Activated naive CD8-positive, alpha-beta T cell treated with anti-CD3 and anti-CD28 coated beads, Interleukin-2, amount 50 U/mL, for 24 hours (primary cell): ENCODE measurements at places on chromosomes 16 and 17.
A peak's percentile ranks its signal among the peaks of the same experiment; 100 is the strongest.

GRCh38 chr17:76944477-76944876 lies 76.3 kb downstream of the MGAT5B start:
- no peak for DNase-seq

DNA sequence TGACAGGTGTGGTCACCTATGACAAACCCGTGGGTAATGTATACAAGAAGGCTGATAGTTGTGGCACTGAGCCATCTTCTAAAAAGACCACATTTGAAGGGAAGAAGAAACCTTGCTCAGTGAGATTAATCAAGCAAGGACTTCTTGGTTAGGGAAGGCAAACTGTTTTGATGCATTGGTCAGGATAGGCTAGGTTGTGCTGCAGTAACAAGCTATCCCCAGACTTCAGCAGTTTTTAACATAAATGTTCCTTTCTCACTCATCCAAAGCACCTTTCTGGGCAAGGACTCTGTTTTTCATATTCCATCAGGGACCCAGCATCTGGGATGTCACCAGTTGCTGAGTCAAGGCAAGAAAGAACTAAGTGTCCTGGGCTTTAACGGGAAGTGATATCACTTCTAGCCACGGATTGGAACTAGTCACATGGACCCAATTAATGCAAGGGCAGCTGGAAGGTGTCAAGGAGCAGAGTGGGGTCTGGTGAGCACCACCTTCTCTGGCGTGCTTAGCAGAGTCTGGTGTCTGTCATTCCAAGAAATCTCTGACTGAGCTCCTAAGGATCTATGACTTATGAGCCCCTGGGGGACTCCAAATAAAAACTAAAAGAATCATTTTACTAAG lies 52.0 kb upstream of the CCL2 start:
- DNase-seq: no peak

DNA sequence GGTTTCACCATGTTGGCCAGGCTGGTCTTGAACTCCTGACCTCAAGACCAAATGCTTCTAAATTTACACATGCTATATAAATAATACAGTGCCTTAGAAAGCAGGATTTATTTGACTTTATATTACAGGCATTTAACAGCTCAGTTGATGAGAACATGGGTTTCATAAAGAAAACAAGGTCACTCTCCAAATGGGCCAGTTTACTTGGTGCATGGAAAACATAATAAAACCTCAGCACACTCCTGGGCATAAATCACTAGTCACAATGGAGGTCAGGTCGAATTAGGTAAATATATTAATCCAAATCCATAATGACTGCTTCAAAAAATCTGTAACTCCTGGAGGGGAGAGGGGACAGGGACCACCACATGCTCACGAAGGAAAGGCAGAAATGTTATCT lies 24.5 kb downstream of the APPBP2 start:
- no peak for DNase-seq

GRCh38 chr16:78524066-78524595 lies 424.7 kb downstream of the WWOX start:
- no peak for DNase-seq

DNA sequence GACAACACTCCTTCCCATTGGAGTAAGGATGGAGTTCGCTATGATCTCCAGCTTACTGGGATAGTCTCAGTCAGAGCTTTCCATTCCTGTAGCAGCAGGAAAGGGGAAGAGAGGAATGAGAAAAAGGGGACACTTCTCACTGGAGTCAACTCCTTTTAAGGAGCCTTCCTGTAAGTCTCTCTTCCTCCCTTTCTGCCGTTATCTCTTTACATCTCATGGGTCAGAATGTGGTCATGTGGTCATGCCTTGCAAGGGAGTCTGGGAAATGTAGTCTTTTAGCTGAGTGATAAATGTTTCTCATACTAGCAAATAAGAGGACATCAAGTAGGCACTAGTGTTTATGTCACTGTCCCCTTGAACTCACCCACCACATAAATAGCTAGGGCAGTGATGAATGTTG lies 227.3 kb downstream of the HAPSTR1 start:
- no peak for DNase-seq

GRCh38 chr17:78842881-78843565 lies 2.4 kb upstream of the USP36 start:
- peak; percentile 63 for DNase-seq

DNA sequence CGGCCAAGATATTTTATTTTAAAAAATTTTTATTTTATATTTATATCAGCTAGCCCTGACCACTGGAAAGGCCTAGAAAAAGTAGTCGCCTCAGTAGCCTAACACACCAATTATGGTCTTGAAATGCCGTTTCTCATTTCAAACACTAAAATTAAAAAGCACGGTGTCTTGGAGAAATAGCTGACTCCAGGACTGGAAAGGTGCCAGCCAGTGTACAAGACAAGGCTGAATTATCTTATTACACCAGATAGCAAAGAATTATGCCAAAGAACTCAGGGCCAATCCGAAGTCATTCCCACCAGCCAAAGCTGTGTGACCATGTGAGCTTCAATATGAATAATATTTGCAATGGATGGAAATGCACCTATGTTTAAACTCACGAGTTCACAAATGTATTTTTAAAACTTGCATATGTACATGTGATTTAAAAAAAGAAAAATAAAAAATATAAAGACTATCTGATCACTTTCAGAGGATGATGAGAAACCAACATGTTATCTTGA lies 19.9 kb upstream of the ATP2C2 start:
- DNase-seq: no peak

- no peak for DNase-seq
Observed at GRCh38 chr17:62852195-62852594, 44.1 kb upstream of the MARCHF10 start.

- no peak for DNase-seq
Observed at GRCh38 chr16:66451548-66451947, 24.5 kb downstream of the BEAN1 start.

DNA sequence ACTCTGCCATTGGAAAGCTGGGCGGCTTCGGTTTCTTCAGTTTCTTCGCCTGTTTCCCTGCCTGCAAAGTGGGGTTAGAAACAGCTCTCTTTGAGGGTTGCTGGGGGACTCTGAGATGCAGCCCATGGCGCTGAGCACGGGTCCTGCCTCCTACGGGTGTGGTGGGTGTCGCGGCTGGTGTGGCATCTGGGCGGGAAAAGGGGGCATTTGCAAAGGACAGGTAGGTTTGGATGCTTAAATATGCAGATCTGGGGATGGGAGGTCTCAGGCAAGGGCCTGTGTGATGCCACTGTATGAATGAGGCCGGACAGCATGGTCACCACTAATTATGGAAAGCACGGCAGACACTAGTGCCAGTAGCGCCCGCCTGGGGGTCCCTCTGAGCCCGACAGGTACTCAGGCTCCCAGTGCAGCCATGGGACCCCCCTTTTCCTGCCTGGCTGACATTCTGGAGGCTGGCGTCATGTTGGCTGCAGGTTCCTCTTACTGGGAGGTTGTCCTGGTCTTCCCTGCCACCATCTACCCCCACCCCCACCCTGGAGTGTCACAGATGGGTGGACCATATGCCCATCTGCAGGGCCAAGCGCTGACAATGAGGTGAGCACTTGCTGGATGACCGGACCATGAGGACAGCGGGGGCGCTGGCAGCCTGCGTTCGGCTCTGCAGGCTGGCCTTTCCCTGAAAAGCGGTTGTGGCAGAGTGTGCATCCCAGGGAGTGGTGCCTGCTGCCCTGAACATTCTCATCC lies 237.7 kb downstream of the SEC14L1 start:
- no peak for DNase-seq

DNA sequence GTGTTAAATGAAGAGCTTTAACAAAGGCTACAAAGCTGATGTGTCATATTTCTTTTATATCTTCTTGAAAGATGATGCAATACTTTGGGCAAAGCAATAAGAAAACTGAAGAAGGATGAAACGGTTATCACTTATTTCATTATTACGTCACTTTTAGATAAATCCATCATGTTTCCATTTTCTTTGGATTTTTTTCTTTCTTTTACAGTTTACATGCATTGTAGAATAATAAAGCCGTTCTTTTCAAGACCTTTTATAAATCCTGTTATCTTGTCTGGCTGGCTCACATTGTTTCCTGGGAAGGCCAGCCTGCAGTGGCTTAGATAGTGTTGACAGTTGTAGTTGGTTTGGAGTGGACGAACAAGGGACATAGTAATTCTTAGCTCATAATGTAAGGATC lies 28.9 kb downstream of the TANC2 start:
- DNase-seq: no peak

GRCh38 chr17:32327911-32328310 lies 14.1 kb downstream of the C17orf75 start:
- DNase-seq: no peak

- no peak for DNase-seq
Observed at GRCh38 chr17:1039511-1040215, 42.7 kb downstream of the TIMM22 start.
